AG04450 (cell line): ENCODE measurements at places on chromosomes 12 and 14. TPM values are rescaled to one million over a fixed set of nuclear protein-coding genes. Genes with fewer than 3 reads are reported as not detected.

The NRL gene
- 0.41 and 0.46 TPM in 2 replicates for polyA plus RNA-seq

The LRRK2 gene
- polyA plus RNA-seq = 1.4 and 2.6 TPM in 2 replicates

The KCNH3 gene
- polyA plus RNA-seq = 0.01 and 0.11 TPM in 2 replicates

The B4GALNT3 gene
- not detected in 2 replicates for polyA plus RNA-seq

The SSTR1 gene
- polyA plus RNA-seq = 1.0 and 1.2 TPM in 2 replicates

The LHX5 gene
- polyA plus RNA-seq = not detected in 2 replicates

The KRT7 gene
- 1.0 and 4.6 TPM in 2 replicates for polyA plus RNA-seq

The GARIN6 gene
- not detected in 2 replicates for polyA plus RNA-seq

The HOXC9 gene
- not detected in 2 replicates for polyA plus RNA-seq

The ANKRD33 gene
- polyA plus RNA-seq = not detected in 2 replicates

The UNC79 gene
- polyA plus RNA-seq = 0.02 and 0.04 TPM in 2 replicates

The OAS2 gene
- polyA plus RNA-seq = 0.12 and 0.21 TPM in 2 replicates

The EXOC3L4 gene
- polyA plus RNA-seq = not detected in 2 replicates

The FOXN4 gene
- polyA plus RNA-seq = not detected in 2 replicates

The COX8C gene
- not detected in 2 replicates for polyA plus RNA-seq

The C1S gene
- polyA plus RNA-seq = 406 and 458 TPM in 2 replicates

The RND1 gene
- 0.36 and 0.42 TPM in 2 replicates for polyA plus RNA-seq

The GPR162 gene
- 5.2 and 7.6 TPM in 2 replicates for polyA plus RNA-seq

The PLA2G1B gene
- 0.20 and 0.41 TPM in 2 replicates for polyA plus RNA-seq

- no peak for DNase-seq
Measured at GRCh38 chr12:50638482-50638880, 125.4 kb upstream of the ATF1 start.

DNA sequence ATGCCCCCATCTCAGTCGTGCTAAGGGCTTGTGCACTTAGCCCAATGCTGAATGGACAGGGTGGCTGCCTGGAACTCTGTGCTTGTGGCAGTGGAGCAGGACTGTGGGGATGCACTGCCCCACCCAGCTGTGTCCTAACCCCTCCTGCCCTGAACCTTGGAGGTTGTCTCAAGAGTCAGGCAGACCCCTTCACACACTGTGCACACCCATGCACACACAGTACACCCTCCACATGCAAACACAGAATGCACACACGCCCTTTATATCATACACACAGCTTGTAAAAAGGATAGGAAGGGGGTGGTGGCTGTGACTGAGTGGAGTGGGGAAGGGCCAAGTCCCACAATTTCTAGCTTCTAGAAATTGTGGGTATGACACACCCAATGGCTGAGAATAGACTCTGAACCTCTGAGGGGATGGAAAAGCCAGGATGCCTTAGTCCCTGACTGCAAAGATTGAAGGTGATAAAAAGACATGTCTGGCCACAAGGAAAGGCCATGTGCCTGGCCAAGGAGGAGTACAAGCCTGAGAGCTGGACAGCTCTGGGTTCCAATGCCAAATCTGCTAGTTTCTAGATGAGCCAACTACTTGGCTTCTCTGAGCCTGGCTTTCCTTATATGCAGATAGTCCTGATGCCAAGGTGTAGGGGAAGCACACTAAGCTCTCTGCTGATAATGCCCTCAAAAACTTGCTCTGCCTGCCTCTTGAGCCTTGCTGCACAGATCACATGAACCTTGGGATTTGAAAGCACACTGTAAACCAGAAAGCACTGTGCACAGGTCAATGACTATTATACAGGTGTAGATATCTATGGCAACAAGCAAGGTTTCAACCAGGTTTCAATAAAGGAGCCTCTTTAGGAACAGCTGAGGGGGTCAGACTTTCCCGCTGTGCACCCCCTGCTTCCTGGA, 8.4 kb downstream of the KRT8 start:
- no peak for DNase-seq

DNA sequence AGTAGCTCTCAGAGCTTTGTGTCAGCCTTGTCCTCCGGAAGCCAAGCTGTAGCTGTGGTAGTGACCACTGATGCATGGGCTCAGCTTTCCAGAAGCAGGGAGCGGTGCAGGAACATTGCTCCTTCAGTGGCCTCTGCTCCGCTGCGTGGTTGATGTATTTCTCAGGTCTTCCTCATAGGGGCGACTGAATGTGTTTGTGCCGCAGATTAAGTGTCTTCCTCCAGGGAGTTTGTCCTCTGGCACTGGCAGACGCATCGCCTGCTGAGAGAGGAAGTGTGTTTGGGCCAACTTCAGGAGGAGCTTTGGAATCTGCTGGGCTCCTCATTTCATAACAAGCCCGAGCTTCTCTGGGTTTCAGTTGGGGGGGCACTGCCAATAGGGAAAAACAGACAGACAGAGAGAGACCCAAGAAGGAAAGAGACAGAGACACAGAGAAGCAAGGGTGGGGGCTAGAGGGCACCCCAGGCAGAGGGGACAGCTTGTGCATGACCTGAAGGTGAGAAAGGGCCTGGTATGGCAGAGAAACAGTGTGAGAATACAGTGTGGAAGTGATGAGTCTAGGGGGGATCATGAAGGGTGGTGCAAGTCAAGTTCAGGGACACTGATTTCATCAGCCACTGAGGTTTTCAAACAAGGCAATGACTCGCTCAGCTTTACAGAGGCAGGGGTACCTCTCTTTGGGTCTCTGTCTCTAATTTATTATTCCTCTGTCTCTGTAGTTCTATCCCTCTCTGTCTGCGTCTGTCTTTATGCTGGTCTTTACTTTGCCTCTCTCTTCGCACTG, 69.4 kb upstream of the PRIMA1 start:
- no peak for DNase-seq

GRCh38 chr14:102999227-102999895, 58.0 kb downstream of the CDC42BPB start:
- no peak for DNase-seq

- no peak for DNase-seq
Measured at GRCh38 chr12:104692557-104693218, 235.9 kb downstream of the CHST11 start.

- peak; percentile 82 for DNase-seq
Measured at GRCh38 chr12:92034858-92035401, 110.7 kb downstream of the BTG1 start.

GRCh38 chr14:58815794-58816193, 178.0 kb downstream of the DACT1 start:
- no peak for DNase-seq

DNA sequence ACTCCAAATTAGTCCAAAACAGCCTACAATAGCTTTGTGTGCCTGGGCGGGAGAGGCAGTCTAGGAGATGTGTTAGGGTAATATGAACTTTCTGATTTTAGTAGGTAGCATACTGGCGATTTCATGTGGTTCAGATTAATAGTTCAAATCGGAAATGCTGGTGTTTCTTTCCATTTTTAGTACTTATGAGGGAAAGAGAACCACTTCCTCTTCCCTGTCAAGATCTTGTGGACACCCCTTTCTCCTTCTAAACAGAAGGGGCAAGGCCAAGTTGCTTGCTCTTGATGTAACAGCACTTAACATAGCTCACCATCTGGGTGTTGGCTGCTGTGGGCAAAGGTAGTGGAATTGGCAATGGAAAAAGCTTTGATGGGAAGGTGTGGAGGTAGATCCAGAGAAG, 32.2 kb upstream of the IGF1 start:
- no peak for DNase-seq

DNA sequence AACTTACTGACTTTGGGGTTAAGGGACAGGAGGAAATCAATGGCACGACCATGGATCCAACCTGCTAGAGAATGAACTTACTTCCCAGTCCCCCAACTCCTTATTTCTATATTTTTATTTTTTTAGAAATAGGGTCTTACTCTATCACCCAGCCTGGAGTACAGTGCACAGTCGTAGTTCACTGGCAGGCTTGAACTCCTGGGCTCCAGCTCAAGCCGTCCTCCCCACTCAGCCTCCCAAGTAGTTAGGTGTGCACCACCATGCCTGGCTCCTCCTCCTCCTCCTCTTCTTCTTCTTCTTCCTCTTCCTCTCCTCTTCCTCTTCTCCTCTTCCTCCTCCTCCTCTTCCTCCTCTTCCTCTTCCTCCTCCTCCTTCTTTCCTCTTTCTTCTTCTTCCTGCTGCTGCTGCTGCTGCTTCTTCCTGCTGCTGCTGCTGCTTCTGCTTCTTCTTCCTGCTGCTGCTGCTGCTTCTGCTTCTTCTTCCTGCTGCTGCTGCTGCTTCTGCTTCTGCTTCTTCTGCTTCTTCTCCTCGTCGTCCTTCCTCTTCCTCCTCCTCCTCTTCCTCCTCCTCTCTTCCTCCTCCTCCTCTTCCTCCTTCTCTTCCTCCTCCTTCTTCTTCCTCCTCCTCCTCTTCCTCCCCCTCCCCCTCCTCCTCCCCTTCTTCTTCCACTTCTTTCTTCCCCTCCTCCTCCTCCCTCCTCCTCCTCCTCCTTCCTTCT, 390.1 kb upstream of the RGS6 start:
- DNase-seq = no peak

DNA sequence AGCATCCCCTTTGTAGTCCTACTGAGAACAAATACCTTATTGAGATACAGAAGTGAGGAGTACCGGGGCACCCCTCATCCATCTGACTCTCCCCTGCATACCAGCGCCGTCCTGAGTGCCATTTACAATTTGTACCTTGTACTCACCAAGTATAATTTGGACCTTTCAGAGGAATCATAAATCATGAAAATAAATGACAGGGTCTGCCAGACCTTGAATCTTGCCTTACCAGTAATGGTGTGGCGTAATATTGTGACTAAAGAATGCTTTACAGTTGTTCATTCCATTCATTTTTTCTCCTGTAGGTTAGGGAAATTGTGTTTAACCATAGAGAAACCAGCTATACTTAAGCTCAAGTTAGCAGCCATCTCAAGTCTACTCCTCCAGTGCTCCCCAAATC, 243.7 kb upstream of the RGS6 start:
- DNase-seq = no peak

DNA sequence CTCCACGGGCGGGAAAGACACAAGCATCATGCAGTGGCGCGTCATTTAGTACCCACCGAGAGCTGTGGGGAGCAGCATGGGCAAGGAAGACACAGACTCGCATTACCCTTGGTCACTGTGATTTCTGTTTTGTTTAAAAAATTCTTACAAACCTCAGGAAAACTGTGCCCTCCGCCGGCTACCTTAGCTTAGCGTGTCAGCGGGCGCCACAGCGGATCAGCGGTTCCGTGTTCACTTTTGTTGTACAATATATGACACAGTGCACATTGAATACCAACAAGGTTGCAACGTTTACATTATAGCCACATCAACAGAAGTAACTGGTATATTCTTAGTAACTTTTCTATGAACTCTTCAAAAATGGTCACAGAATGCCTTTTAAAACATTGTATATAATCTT, 125.2 kb upstream of the EVL start:
- DNase-seq = no peak

GRCh38 chr14:71583705-71584104, 348.5 kb upstream of the RGS6 start:
- no peak for DNase-seq
